Panc1 (cell line): ENCODE measurements at places on chromosomes 11 and 22. TPM values are rescaled to one million over a fixed set of nuclear protein-coding genes. Genes with fewer than 3 reads are reported as not detected.

DNA sequence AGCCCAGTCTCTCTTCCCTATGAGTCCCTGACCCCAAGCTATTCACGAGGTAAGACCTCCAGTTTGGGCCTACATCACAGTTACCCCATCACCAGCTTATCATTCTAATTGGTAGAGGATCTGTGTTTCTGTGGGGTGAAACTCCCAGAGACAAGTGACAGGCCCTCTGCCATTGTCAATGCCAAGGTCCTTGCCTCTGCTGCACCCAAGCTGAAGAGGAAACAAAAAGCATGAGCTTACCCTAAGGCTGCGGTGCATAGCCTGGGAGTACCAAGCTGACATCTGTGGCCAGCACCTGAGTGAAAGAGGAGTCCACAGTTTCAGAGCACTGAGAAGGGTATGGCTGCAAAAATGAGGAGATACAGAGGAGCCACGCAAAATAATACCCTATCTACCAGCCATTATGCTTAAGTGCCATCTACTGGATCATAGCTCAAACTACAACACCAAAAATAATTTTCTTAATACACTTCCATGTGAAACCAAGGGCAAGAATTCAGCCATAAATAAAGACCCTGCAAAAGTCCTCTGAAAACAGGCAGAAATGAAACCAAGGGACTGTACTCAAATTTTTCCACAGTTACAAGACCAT, 62.3 kb upstream of the ANO5 start:
- no peak overlapping the region for H3K27ac ChIP-seq
- DNase-seq: no peak
- no peaks in the 10 kb centered on the region for H3K36me3 ChIP-seq
- H3K27me3 ChIP-seq: no peaks in the 10 kb centered on the region
- no peaks in the 10 kb centered on the region for H3K4me1 ChIP-seq

DNA sequence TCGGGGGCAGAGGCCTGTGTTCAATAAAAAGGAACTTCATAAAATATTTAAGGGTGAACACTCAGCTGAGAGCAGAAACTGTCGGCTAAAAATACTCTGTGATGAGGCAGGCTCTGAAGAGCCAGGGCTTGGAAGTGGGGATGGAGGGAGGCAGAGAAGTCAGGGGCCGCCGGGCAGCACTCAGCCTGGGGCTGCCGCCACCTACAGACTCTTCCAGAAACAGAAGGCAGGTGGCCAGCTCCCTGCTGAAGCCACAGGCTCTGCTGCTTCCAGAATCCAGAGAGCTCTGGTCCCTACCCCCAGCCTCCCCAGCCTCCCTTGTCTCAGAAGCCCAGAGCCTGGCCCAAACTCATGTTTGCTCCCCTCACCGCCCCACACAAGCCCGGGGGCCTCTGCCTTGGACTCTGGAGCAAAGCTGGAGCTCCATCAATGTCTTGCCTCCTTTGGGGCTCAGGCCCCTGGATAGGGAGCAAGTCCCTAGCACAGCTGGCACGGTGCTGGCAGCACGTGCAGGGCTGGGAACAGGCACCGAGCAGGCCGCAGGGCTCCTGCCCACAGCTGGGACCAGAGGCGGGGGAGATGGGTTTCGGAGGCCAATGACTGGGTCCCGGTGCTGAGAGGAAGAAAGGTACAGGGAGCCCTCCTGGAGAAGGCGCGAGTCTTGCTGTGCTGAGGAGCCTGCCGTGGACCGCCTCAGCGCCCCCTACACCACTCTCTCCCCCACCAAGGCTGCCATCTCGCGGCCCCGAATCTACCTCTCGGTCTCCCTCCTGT, 8.2 kb downstream of the LRFN4 start:
- H3K4me3 ChIP-seq: no peak overlapping the region
- no peak for DNase-seq
- no peaks in the 10 kb centered on the region for H3K27me3 ChIP-seq
- peaks cover 8% of the 10 kb centered on the region for H3K4me1 ChIP-seq

DNA sequence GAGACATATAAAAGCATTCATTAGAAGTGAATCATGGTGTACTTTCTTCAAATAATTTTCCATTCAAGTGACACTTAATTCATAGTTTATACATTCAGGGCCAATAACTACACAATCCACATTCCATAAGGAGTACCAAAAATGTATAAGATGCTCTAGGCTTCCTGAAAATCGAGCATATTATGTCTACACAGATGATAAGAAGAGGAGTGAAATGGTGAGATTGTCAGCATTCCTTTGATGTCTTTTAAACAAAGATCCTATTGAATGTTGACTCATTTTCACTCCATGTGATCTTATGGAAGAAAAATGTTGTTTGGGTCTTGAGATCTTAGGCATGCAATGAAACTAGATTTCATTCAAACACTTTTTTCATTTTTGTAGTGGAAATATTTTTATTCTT, 843.2 kb downstream of the KCNA4 start:
- DNase-seq: peak; percentile 22
- no peaks in the 10 kb centered on the region for H3K36me3 ChIP-seq
- no peaks in the 10 kb centered on the region for H3K27me3 ChIP-seq
- H3K4me1 ChIP-seq: no peaks in the 10 kb centered on the region
- H3K4me3 ChIP-seq: no peak overlapping the region

PRPF19 gene
- total RNA-seq: 149 TPM

CREB3L1 gene
- 35.6 TPM for total RNA-seq

DNA sequence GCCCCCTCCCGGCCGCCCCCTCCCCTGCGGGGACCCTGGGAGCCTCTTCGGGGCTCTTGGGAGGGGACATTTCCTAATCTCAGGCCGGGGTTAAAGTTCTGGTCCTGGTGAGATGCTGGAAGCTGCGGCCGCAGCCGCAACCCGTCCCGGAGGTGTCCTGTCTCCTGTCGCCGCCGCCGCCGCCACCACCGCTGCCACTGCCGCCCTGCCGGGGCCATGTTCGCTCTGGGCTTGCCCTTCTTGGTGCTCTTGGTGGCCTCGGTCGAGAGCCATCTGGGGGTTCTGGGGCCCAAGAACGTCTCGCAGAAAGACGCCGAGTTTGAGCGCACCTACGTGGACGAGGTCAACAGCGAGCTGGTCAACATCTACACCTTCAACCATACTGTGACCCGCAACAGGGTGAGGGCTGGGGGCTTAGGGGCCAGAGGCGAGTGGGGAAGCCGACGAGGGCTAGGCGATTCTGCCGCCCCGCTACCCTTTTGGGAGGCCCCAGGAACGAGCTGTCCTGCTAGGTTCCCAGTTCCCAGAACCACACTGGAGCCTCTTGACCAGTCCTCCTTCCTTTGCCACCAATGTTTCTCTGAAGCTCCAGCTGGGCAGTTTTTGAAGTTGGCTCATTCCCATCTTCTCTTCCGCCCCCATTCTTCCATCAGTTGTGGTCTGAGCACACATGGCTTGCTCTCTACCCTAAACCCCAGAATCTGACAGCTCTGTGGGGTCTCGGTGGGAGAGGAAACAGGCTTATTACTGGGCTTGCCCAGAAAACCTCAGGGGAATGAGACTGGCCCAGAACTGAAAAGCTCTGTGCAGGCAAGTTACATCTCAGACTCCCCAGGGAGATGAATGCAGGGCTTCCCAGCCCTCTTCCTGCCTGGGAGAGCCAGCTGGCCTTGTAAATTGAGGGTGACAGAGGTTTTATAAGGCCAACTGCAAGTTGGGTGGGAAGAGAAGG, 781 bp downstream of the SIDT2 start:
- H3K4me3 ChIP-seq: peak overlapping the region; percentile 88
- H3K27me3 ChIP-seq: no peaks in the 10 kb centered on the region
- H3K36me3 ChIP-seq: no peaks in the 10 kb centered on the region
- peak overlapping the region; percentile 86 for H3K27ac ChIP-seq
- peaks cover 21% of the 10 kb centered on the region for H3K4me1 ChIP-seq
- no peak for DNase-seq

- H3K27ac ChIP-seq: no peak within 1 kb of the TSS
- H3K4me3 ChIP-seq: peak within 1 kb of the TSS; percentile 49
- H3K4me1 ChIP-seq: peaks cover 7% of the 10 kb centered on the region; the same call in 1 of the 2 replicates
- no peak for DNase-seq
- no peaks in the 10 kb centered on the region for H3K36me3 ChIP-seq
- H3K27me3 ChIP-seq: peaks cover 5% of the 10 kb centered on the region; the same call in 1 of the 2 replicates
Measured at GRCh38 chr11:76206327-76207081, at the start of gene WNT11. TSS of gene WNT11 (minus strand) at chr11:76206502. CDS start at chr11:76206407, 95 bp downstream.

RASD2 gene
- 26.7 TPM for total RNA-seq

RFPL1 gene
- not detected for total RNA-seq

DNA sequence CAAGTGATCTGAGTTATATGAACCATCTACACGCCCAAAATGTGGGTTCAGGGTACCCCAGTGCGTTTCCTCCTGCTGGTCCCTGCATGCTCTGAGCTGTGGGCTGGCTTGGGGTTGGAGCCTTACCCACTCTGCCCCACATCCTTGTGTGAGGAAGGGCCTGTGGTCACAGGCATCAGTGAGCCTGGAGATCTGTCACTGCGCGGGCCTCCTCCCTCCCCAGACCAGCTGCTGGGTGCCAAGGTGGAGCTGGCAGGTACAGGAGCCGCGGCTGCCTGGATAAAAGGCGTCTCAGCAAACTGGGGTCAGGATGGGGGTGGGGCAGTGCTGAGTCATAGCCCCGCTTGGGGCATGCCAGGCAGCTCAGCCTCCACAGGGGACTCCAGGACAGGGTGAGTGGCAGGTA, 17.9 kb downstream of the GNAZ start:
- H3K4me1 ChIP-seq: no peaks in the 10 kb centered on the region
- DNase-seq: no peak
- H3K27me3 ChIP-seq: no peaks in the 10 kb centered on the region
- no peak overlapping the region for H3K27ac ChIP-seq

GRCh38 chr11:13745165-13745564, 76.7 kb downstream of the FAR1 start:
- H3K4me3 ChIP-seq: no peak overlapping the region
- no peaks in the 10 kb centered on the region for H3K4me1 ChIP-seq
- H3K27ac ChIP-seq: no peak overlapping the region
- DNase-seq: no peak

DNA sequence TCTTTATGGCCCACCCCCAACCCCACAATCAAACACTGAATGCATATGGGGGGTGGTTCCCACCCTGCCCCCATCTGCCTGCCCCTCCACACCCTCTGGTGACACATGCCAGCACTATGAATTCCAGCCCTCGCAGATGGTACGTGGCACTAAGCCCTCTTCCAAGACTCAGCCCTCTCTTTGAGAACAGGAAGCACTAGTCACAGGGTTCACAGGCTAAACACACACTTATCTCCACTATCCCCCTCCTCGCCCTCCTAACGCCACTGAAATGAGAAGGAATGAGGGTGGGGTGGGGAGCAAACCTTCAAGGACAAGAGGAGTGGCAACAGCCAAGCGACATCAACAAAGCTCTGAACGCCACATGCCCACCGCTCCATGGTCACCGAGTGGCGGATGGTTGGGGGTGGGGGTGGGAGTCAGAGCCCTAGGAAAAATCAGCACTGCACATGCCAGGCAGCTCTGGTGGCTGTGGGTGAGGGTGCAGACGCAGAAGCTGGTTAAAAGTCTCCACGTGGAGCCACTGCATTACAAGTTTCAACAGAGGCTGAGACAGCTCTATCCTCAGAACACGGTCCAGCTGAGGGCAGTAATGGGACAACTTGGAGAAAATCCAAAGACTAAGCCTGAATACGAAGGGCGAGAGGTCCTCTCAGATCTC, 33.6 kb downstream of the TMEM184B start:
- H3K27me3 ChIP-seq: no peaks in the 10 kb centered on the region
- no peak for DNase-seq
- H3K4me3 ChIP-seq: no peak overlapping the region

PATE2 gene
- 0.18 TPM for total RNA-seq

GRCh38 chr22:43776081-43776670, 35.9 kb downstream of the EFCAB6 start:
- H3K27ac ChIP-seq: no peak overlapping the region
- no peak overlapping the region for H3K4me3 ChIP-seq
- no peaks in the 10 kb centered on the region for H3K36me3 ChIP-seq
- no peaks in the 10 kb centered on the region for H3K4me1 ChIP-seq
- DNase-seq: no peak
- H3K27me3 ChIP-seq: no peaks in the 10 kb centered on the region

DNA sequence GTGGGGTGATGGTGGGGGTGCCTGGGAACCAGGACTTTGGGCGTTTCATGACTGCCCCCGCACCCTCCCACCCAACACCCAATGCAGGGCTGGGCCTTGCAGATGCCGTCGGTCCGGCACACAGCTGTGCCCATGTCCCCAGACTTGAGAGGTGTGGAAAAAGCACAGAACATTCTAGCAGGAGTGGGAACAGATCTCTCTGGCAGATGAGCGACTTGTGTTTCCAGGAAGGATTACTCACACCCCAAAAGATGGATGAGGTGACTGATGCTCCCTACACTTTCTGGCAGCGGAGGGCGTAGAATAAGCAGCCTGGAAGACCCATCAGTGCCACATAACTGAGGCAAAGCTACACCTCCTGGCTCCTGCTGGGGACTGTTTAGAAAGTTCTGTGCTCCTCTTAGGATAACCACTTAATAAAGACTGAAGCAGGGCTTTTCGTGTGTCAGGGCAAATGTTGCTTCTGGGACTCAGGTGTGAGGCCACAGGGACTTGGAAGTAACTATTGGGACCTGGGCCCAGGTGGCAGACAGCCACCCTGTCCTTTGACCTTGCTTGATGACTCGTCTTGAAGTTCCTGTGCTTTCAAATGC, 24.2 kb downstream of the FBLN1 start:
- H3K36me3 ChIP-seq: no peaks in the 10 kb centered on the region
- H3K27ac ChIP-seq: no peak overlapping the region
- no peaks in the 10 kb centered on the region for H3K4me1 ChIP-seq
- no peak overlapping the region for H3K4me3 ChIP-seq
- no peak for DNase-seq

- H3K27me3 ChIP-seq: peaks cover 5% of the 10 kb centered on the region; the same call in 1 of the 2 replicates
- no peak overlapping the region for H3K27ac ChIP-seq
- no peaks in the 10 kb centered on the region for H3K36me3 ChIP-seq
- H3K4me3 ChIP-seq: no peak overlapping the region
- DNase-seq: no peak
Measured at GRCh38 chr11:6692128-6692527, 9.0 kb upstream of the MRPL17 start.

- H3K4me1 ChIP-seq: no peaks in the 10 kb centered on the region
- H3K27me3 ChIP-seq: peaks cover 2% of the 10 kb centered on the region; the same call in 1 of the 2 replicates
- no peak overlapping the region for H3K27ac ChIP-seq
- no peak for DNase-seq
- no peak overlapping the region for H3K4me3 ChIP-seq
- no peaks in the 10 kb centered on the region for H3K36me3 ChIP-seq
Measured at GRCh38 chr22:48860557-48860956, 967.1 kb downstream of the BRD1 start.

TRIM6 gene
- 53.8 TPM for total RNA-seq

NXPE2 gene
- not detected for total RNA-seq

GRCh38 chr11:58059007-58059350, 28.2 kb downstream of the OR6Q1 start:
- no peaks in the 10 kb centered on the region for H3K27me3 ChIP-seq
- no peak overlapping the region for H3K27ac ChIP-seq
- H3K36me3 ChIP-seq: no peaks in the 10 kb centered on the region
- no peak for DNase-seq

DNA sequence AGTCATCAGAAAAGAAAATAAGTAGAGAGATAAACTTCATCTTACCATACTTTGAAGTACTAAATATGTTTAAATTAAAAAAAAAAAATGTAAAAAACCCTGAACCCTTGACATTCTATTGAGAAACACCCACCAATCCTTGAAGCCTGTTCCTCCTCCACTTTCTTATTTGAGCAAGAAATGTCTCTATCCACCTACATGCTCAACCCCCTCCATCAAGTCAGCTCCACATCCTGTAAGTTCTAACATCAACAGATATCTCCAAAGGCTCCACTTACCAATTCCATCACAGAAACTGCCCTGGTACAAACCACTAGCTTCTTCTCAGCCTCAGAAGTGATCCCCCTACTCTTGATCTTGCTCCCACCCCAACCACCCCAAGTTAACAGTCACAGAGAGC, 32.5 kb upstream of the FAT3 start:
- DNase-seq: no peak
- no peaks in the 10 kb centered on the region for H3K36me3 ChIP-seq
- no peak overlapping the region for H3K27ac ChIP-seq
- no peaks in the 10 kb centered on the region for H3K27me3 ChIP-seq
- H3K4me1 ChIP-seq: no peaks in the 10 kb centered on the region
- H3K4me3 ChIP-seq: no peak overlapping the region
